NCI-H1417 (cell line): ENCODE measurements at places on chromosomes 2 and 18.

- no peak for DNase-seq
Measured at GRCh38 chr2:232342635-232343565, 35.7 kb upstream of the ALPP start.

DNA sequence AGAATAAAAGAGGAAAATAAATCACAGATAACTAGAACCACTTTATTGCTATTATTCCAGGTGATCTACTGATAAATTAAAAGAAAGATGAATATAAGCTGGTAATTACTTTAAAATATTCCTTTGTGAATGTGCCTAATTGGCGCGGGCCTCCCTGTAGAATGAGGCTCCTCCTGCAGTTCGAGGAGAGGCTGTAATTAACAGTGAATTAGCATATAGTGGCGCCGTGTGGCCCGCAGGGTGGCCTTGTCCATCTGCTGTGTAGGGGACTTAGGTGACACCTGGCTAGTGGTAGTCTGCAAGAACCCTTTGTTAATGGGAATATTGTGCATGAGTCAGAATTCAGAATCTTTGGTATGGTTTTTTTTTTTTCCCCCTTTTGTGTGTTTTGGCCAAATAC, 119.8 kb downstream of the AGAP1 start:
- no peak for DNase-seq

DNA sequence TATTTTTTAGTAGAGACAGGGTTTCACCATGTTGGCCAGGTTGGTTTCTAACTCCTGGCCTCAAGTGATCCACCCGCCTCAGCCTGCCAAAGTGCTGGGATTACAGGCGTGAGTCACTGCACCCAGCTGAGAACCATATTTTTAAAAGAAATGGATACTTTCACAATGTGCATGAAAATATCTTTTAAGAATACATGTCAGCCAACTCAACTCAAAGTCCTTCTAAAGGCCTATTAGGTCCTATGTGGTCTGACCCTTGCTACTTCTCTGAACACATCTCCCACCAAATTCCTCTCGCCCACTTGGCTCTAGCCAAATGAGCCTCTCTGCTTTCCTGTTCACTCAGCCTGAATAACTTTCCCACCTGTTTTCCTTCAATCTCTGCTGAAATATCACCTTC, 119.6 kb downstream of the MTX2 start:
- DNase-seq: no peak

DNA sequence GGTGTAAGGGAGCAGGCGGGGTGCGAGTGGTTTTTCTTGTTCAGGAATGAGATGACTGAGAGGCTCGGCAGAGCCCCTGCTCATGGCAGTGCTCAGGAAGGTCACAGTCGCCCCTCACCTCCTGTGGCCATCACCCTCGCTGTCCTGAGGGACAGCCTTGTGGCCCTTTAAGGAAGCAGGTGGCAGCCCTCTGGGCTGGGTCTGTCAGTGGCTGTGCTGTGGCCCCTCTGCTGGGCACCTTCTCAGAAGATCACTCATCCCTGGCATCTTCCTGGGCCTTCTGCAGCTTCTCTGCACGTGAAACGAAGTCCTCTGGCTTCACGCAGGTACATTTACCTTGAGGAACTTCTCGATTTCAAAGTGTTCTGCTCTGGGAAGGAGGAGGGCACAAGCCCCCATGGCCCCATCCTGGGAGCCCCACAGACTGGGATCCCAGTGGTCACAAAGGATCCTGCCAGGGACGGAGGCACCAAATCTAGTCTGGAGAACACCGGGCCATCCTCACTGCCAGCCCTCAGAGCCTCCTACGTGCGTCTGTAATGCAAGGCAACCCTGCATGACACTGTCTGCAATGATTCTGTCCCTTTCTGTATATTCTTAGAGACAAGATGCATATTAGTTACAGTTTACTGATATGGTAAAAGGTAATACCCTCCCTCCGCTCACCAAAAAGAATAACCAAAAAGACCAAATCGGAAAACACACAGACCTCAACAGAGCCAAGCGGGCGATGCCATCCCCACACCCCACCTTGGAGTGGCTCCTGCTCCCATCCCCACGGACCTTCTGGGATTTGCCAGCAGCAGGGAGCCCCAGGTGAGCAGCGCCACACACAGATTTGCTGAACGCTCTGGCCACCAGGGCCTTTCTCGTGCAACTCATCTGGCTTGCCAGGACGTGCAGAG, 25.9 kb upstream of the FAHD2A start:
- DNase-seq: no peak

DNA sequence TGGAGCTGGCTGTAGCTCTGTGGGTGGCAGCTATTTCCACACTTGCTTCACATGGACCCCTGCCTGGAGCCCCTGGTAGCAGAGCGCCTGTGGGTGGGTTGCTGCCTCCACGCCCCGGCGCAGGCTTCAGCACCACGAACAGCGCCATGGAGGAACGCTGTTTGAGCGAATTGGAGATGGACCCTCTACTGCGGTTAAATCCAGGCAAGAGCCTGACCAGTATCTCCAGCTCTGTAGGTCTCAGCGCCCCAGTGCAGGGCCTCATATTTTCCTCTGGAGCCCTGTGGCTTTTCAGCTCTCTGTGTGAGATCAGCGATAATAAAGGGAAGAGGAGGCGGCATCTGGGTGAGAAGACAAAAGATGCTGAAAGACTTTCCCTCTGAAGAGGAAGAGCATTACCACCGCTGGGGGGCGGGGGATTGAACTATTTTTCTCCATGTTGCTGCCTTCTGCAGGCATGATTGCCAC, 12.0 kb downstream of the ONECUT2 start:
- no peak for DNase-seq

GRCh38 chr2:3023531-3023930, 354.1 kb downstream of the EIPR1 start:
- no peak for DNase-seq

- DNase-seq: no peak
Measured at GRCh38 chr18:56967035-56967434, 179.9 kb upstream of the BOD1L2 start.

GRCh38 chr2:237344942-237345341, 69.0 kb downstream of the COL6A3 start:
- no peak for DNase-seq

- no peak for DNase-seq
Measured at GRCh38 chr2:240889601-240890560, 6.1 kb downstream of the MAB21L4 start.

- DNase-seq: no peak
Measured at GRCh38 chr2:217911283-217912097, 91.3 kb downstream of the TNS1 start.

DNA sequence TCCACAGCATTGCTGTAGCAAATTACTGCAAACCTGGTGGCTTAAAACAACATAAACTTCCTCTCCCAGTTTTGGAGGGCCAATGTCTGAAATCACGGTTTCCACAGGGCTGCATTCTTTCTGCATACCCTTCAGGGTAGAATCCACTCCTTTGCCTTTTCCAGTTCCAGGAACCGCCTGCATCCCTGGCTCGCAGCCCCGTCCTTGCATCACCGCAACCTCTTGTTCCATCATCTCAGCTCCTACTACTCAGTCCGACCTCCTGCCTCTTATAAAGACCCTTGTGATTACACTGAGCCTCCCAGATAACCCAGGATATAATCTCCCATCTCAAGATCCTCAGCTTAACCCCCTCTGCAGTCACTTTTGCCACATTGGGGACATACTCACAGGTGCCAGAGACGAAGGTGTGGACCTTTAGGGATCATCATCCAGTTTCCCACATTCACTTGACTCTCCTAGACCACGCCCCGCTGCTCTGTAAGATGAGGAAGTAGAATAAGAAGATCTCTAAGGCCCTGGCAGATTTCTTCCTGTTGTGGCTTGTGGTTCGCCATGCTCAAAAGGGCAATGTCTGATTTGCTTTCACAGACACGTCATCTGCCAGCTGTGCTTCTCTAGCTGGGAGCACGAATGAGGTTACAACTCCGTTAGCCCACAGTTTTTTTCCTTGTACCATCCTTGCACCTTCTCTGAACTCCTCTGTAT, 103.6 kb upstream of the AGAP1 start:
- DNase-seq: no peak

- no peak for DNase-seq
Measured at GRCh38 chr18:38035193-38035592, 469.6 kb upstream of the CELF4 start.

DNA sequence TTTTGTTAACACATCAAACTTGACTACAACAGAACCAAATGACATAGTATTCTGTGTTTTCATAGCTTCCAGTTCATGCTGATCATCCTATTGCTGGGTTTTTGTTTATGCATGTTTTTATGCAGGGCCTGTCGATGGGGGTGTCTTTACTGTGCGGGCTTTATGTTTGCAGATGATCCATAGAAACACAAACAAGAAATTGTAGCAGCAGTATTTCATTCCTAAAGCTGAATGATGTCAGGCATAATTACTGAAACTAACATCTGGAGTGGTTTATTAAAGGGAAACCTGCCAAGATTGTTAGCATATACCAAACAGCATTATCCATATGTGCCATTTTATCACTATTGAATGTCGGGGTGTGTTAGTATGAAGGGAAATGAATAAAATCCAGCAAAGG, 129.7 kb downstream of the PTPRM start:
- DNase-seq: peak; percentile 39

GRCh38 chr2:132667706-132668105, 2.3 kb downstream of the LYPD1 start:
- DNase-seq: no peak

- DNase-seq: no peak
Measured at GRCh38 chr2:48750128-48750739, 5.3 kb downstream of the LHCGR start.

DNA sequence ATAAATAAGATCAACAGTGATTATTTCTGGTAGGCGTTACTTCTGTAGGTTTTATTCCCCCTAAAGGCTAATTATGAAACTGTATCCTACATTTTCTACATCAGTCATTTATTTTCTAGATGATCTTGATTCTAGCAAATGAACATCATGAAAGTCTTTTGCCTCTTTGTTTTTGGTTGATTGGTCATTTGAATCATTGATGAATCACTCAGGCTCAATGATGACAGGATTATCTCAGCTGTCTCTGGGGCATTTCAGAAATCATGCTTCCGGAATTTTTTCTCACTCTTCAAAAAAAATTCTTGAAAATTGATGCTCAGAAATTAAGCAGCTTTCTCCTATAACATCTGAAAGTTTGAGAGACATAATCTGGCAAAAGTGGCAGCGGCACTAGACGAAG, 298.9 kb upstream of the TCF4 start:
- DNase-seq: no peak

GRCh38 chr2:128058114-128058513, 30.3 kb upstream of the SAP130 start:
- DNase-seq: no peak

DNA sequence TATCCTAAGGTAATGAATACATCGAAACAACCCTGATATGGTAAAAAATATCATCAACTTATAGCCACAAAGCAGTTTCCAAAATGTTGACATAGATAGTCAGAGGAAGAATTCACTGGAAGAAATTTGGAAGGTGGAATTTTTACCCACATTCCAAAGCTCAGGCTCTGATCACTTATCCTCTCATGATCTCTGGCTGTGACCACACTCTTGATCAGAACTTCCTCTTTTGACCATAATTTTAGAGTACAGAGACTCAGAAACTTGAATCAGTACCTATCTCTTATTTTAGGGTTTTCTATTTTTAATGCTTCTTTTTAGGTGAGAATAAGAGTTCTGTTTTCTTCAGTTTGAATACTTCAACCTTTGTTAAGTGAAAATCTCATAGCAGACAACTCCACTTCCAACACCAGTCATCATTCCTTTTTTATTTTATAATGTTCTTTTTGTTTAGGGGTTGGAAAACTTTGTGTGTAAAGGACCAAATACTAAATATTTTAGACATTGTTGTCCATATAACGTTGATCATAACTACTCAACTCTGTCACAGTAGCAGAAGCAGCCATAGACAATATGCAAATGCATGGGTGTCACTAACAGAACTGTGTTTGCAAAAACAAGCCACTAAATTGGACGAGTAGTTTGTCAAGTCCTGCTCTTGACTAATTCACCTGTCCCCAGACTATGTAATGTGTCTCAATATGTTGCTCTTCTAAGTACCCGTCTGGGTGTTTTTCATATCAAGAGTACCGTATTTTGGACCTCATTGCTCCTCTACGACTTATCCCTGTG, 891.6 kb upstream of the CRIM1 start:
- no peak for DNase-seq

DNA sequence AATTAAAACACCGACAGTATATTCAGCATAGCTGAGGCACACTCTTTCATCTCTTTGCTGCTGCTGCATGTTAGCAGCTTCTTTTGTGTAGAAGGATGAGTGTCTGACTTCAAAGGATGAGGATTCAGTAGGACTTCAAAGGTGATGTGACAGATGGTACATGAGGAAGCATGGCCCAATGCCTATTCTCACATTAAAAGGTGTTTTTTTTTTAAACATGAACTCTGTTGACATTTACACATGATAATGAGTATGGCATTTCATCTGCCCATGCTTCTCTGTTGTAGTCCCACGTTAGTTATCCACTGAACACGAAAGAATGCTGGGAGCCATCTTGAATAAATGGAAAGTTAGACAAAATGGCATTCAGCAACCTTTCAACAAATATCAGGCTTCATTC, 1950.8 kb upstream of the PIK3C3 start:
- DNase-seq: no peak

- no peak for DNase-seq
Measured at GRCh38 chr2:105330681-105331375, 1.3 kb upstream of the TGFBRAP1 start.

DNA sequence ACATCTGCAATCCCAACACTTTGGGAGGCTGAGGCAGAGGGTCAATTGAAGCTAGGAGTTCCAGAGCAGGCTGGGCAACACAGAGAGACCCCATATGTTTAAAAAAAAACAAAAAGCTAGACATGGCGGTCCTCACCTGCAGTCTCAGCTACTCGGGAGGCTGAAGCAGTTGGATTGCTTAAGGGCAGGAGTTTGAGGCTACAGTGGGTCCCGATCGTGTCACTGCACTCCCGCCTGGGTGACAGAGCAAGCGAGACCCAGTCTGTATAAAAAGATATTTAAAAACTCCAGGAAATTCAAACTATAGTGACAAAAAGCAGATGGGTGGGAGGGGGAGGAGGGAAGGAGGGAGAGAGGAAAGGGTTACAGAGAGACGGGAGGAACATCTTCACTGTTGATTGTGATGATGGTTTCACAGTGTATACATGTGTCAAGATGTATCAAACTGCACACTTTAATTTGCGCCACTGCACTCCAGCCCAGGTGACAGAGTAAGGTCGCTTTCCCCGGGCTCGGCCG, 942 bp upstream of the ZNF236 start:
- DNase-seq: no peak

GRCh38 chr2:38163006-38163405, 87.1 kb upstream of the CYP1B1 start:
- DNase-seq: no peak
